ENCODE measurements at places on chromosomes 11 and 22. TPM values are rescaled to one million over a fixed set of nuclear protein-coding genes. Genes with fewer than 3 reads are reported as not detected.

DNA sequence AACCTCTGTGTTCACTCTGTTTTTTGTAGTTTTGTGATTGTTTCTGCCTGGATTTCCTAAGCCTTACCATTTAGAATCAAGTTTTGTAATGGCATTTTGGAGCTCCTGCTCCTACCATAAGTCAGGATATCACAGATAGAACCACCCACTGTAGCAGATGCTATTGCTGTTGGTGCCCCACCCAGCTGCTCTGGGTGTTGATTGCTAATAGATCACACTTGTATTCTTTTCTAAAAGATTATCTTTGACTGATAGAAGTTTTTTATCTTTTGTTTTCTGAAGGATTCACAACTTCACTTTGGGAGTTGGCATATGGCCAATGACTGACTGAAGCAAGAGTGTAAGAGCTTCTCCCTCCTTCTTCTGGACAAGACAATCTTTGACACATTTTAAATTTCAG, 76.0 kb downstream of the EHF start:
- no peak for DNase-seq

DNA sequence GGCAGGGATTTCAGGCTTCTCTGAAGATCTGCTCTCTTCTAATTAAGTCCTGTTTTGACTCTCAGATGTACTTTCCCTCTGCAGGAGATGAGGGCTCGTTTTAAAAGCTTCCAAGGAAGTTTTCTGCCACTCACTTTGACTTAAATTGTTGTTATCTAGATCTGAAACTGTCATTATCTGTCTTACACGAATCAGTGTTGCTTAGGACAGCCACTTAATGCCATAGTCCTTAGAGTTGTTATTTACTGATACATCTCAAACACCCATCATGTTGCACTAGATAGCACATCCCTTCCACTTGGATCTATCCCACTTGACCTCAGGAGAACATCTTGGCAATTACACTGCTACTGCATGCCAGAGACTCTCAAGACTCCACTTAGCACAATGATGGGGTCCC, 86.9 kb upstream of the FAT3 start:
- no peak for DNase-seq

GRCh38 chr11:67439321-67440228, 2.1 kb upstream of the PTPRCAP start:
- DNase-seq = no peak

DNA sequence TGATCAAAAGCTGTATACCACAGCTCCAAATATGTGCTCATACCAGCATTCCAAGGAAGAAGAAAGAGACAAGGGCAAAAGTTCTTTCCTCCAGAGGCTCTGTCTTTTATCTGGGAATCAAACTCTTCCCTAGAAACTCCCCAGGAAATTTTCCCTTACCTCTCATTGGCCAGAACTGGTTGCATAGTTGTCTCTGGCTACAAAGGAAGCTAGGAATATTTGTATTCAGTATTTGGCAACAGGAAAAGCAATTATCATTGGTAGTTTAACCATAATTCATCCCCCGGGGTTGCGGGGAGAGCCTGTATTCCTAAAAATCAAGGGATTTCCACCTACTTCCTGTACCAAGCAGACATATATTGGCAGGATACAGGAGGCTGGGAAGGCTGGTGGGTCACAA, 10.5 kb upstream of the ZFTA start:
- DNase-seq = no peak

- no peak for DNase-seq
These were observed 5.2 kb downstream of the PITPNM1 start for GRCh38 chr11:67499808-67500483.

DNA sequence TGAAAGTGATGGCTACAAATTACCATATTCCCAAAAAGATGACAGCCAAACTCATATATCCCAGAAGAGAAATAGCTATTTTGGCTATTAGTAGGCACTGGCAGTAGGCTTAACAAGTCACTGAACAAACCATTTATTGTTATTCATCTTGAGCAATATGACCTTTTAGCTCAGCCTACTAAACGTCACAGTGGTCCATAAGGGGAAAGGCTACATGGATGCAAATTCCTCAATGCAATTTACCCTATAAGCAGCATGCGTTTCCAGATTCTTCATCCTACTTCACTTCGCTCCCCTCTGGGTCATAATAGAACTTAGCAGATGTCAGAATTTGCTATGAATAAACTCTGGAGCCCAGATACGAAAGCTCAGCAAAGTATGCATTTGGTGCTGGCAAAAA, 114.0 kb downstream of the SIK3 start:
- DNase-seq = no peak

The LRRC56 gene
- 0.45 TPM for total RNA-seq

Measured in fibroblast of the aortic adventitia (primary cell).